ENCODE measurements at places on chromosomes 11 and 22.

DNA sequence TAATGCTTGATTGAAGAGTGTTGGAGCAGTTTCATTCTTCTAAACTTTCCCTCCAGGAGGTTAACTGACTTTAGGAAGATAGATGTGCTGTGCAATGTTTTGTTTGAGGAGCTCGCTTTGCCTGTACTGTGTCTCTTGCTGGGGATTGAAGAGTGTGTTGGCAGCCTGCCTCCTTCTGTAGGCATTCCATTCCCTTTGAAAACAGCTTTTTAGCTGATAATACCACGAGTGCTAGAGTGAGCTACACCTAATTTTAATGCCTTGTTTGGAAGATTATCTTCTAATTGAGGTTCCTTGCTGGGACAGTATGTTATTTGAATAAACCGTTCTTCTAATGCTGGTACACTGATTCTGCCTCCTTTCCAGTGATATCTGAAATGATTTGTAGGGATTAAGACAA, 7.2 kb downstream of the DDX10 start:
- peak; percentile 49 for DNase-seq

GRCh38 chr11:13503393-13503792, 7.6 kb upstream of the PTH start:
- no peak for DNase-seq

DNA sequence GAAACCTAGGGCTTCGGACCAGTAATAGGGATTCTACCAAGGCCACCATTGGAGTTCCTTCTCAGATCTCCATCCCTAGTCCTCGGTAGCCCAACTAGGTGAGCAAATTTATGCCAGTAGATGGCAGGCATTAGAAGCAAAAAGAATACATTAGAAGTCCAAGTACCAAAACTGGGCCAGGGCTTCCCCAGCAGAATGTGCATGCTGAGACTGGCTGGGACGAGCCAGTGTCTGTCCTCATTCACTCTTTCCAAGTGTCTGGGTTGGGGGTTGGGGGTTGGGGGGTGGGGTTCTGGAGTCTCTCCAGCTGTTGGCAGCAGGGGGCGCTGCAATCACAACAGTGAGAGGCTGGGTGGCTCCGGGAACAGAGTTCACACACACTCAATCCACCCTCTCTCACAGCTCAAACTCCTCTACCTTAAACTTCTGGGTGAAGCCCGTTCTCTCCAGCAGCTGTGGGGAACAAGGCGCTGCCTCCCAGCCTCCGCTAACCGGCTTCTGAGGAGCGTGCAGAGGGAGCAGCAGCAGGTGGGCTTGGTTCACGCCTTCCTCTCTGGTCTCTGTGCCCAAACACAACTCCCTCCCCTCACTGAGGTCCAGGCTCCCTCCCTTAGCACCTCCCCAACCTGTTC, 57.5 kb downstream of the BTG4 start:
- DNase-seq = peak; percentile 30

DNA sequence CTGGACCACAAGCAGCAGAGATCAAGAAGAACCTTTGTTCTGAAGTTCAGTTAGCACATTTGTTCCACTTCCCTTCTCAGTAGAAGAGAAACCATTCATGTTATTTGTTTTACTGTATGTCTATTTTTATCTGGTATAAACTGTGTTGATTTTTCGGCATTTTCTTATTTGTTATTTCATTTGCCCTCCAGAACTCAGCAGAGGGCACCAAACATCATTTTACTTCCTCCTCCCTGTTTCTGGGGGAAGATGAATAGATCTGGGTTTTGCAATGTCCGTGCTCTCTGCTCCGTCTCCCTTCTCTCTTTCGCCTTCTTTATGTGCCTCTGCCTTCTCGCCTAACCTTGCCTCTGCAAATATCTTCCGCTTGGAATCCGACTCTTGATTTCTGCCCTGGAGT, 366.9 kb downstream of the NTM start:
- no peak for DNase-seq

DNA sequence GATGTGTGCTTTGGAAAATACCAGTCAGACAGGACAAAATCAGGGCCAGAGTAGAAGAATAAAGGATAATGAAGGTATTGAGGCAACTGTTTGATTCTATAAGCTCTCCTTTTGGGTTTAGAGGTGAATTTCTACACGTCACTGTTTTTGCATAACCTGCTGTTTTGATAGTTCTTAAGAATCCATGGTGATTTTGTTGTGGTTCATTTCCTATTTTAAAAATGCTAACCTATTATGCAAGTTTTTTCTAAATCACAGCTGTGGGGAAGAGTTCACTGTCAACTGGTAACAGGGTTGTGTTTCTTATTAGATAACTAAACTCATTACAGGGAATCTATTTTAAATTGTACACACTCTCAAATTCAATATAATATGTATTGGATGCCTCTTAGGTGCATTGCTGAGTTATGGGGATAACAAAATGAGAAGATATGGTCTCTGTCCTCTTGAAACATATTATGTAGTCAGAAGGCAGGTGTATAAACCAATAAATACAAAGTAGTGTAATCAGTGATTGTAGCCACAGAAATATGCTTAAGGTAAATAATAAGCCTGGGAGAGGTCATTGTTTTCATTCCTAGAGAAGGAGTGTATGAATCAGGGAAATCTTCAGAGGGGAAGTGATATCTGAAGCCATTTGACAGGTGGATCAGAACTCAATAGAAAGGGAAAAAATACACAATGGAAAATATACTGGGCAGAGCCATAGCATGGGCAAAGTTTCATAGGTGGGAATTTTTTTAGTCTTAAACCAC, 192.5 kb downstream of the FAT3 start:
- no peak for DNase-seq

DNA sequence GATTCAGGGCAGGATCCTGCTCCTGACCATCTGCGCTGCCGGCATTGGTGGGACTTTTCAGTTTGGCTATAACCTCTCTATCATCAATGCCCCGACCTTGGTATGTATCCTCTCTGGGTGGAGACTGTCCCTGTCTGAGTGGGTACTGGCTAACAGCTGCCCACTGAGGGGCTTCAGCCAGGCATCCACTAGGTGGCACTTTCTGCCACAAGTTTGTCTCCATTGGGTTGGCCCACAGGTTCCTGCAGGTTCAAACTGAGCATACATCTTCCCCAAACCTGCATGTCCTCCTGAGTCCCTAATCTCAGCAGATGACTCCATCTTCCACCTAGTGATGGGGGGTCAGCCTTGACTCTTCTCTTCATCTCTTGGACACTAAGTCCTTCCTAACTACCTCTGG, 4.4 kb downstream of the SLC2A11 start:
- DNase-seq = no peak

GRCh38 chr22:21447694-21448402, 19.3 kb upstream of the TMEM191C start:
- DNase-seq = no peak

DNA sequence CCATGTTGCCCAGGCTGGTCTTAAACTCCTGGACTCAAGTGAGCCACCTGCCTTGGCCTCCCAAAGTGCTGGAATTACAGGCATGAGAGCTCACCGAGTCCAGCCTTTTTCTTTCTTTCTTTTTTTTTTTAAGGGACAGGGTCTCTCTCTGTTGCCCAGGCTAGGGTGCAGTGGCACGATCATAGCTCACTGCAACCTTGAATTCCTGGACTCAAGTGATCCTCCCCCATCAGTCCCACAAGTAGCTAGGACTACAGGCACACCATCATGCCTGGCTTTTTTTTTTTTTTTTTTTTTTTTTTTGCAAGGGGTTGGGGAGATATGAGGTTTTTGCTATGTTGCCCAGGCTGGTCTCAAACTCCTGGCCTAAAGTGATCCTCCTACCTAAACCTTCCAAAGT, 78.5 kb downstream of the MRTFA start:
- no peak for DNase-seq

DNA sequence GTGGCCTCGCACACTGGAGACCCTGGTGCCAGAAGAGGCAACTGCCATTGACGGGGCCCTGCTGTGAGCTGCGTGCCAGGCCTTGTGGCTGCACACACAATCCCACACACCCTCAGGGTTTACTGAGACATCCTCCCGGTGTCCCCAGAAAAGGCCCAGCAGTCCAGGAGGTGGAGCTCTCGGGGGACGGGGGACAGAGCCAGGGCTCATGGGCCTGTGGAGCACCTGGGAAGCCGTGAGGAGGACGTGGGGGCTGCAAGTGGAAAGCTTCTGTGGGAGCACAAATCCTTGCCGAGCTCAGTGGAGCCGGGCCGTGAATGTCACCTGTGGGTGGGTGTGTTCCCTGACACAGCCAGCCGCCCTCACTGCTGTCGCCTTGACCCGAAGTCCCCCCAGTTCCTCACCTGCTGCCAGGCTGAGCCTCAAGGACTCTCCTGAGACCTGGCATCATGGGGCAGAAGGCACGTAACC, 609.7 kb downstream of the TBC1D22A start:
- DNase-seq = no peak

GRCh38 chr11:44138286-44138685, 42.8 kb downstream of the EXT2 start:
- DNase-seq = no peak

GRCh38 chr11:44258839-44259420, 51.0 kb downstream of the ALX4 start:
- no peak for DNase-seq

DNA sequence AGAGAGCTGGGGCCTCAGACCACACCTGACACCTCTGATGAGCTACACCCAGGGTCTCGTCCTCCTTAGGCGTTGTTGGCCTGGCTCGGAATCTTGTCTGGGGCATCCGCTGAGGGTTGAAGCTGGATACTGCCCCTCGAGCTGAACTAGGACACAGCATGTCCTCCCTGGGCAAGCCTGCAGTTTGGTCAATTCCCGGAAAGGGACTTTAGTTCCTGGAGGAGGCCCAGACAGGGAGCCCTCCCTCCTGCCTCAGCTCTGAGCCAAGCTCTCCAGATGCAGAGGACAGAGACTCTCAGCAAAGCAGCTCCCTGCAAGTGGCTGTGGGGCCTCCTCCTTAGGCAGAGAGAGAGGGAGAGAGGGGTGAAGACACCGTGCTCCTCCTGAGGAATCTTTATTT, 4.9 kb downstream of the APOL3 start:
- no peak for DNase-seq

All from NCI-H1048 (cell line).